A549 treated with RU486 at 1 μM for 4 hours (cell line): ENCODE measurements at places on chromosomes 2 and 18. TPM values are rescaled to one million over a fixed set of nuclear protein-coding genes. Genes with fewer than 3 reads are reported as not detected.

The PUS10 gene
- 2.1 to 3.2 TPM (median 2.8 TPM) in 5 replicates for total RNA-seq

The DSG2 gene
- 29.9 to 63.9 TPM (median 58.5 TPM) in 5 replicates for total RNA-seq

The SERPINB7 gene
- 1.8 to 2.7 TPM (median 2.3 TPM) in 5 replicates for total RNA-seq

The ANKRD29 gene
- total RNA-seq = 9.3 to 13.5 TPM (median 13.3 TPM) in 5 replicates

The DPP4 gene
- 0.30 to 0.71 TPM (median 0.62 TPM) in 5 replicates for total RNA-seq

The VWC2L gene
- total RNA-seq = not detected in 5 replicates
